ENCODE measurements at places on chromosomes 6 and 20.

DNA sequence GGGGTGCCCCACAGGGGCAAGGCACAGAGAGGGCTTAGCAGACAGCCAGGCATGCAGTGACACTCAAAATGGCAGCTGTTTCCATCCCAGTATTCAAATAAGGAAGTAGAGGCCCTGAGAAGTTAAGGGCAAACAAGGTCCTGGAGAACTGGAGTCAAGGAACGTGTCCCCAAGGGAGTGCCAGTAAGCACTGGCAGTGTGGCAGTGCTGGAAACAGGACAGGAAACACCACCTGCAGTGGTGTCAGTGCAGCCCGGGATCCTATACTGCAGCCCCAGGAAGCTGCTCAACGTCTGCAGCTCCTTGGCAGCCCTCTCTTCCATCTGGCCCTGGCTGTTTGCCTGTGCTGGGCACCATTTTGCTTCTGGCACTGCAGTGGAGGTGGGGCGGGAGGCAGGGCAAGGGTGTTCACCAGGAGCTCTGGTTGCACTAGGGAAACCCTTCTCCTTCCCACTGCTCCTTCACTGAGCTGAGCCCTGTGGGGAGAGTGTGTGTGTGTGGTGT lies 56.3 kb downstream of the EDN3 start:
- DNase-seq, result no peak

GRCh38 chr6:133259561-133259960 lies 18.4 kb downstream of the EYA4 start:
- DNase-seq, result no peak

DNA sequence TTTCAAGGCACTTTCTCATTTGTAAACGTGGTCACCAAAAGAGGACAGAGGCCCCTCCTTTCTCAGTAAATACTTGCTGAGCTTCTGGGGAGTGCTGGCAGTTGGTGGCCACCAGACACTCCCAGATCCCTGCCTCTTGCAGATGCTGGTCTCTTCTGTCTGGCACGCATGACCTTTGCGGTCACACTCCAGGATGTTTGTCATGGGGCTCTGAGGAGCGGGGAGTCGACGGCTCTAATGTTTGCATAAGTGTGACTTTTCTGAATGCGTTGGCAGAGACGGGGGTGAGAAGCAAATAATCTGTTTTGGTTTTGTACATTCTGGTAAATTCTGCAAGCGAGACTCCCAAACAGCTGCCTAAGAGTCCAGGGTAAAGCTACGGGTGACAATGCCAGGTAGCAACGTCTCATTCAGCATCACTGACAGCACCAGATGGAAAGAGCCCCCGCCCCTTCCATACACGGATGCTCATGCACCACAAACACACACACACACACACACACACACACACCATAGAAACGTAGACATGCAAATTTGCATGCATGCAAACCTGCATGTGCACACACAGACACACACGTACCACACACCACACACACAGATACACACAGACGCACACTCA lies 101.1 kb downstream of the YTHDF1 start:
- DNase-seq, result no peak

DNA sequence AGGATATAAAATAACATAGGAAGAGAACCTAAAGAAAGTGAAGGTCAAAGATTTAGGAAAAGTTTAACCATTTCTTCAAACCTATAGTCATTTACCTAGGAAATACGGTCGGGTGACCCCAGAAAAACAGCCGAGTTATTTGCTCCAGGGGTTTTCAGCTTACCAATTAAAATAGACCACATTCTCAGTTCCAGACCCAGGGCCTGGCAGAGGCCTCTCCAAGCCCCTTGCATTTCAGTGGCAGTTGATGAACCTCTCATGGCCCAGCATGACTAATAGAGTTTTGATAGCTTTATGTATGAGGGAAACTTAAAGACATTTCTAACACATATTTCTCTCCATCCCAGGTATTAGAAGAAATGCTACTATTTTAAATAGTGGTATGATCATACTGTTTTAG lies 113.5 kb downstream of the OGFRL1 start:
- no peak for DNase-seq

DNA sequence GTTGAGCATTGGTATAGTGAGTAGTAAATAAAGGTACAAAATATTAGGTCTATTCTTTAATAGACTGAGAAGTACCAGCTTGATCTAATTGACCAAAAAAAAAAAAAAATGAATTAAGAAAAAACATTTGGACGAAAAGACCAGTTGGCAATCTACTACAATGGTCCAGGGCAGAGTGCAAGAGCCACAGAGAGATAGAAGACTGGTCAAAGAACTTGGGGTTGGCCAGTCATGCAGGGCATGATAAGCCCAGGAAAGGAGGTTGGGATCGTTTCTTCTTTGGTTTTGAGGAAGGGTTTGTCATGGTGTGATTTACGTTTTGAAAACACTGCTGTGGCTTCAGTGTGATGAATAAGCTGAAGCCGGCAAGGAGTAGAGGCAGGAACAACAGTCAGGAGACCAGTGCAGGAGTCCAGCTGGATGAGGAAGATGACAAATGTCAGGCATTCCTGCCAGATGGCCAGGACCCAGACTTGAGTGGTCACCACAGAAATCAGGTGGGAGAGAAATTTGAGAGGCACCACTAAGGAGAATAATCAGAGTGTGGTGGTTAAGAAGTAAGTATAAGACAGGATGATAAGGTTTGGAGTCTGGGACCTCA lies 14.0 kb downstream of the SMLR1 start:
- no peak for DNase-seq

DNA sequence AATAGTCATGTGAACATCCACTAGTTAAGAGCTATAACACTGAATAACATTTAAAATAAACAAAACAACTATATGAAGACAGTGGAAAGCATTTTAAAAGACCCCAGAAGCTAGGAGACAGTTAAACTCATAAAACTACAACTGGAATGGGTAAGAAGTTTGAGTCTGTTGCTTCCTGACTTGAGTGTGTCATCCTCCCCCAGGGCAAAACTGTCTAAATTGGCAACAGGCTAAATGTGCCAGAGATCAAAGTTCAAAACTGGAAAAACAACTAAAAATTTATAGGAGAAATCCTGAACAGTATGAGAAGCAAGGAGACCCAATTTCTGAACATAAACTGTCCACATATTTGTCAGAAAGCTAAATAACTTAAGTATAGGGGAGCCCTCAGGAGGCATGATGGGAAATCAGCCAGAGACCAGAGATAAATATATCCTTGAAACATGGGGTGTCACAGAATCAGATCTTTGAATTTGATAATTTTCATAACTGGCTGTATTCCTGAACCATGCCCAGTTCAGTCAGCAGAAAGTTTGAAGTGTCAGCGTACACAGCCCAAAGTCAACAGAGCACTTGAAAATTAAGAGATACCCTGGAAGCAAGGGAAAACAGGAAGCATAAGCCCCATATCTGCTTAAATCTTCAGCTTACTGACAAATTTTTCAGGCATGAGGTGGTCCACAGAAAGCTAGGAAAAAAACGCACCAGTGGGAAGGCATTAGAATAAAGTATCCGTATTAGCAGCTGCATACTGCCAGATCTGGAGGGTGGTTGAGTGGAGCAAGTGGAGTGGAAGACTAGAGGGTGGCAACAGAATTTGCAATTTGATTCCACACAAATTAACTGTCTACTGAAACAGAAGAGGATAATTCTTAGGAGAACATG lies 516.1 kb upstream of the MAN1A1 start:
- no peak for DNase-seq

DNA sequence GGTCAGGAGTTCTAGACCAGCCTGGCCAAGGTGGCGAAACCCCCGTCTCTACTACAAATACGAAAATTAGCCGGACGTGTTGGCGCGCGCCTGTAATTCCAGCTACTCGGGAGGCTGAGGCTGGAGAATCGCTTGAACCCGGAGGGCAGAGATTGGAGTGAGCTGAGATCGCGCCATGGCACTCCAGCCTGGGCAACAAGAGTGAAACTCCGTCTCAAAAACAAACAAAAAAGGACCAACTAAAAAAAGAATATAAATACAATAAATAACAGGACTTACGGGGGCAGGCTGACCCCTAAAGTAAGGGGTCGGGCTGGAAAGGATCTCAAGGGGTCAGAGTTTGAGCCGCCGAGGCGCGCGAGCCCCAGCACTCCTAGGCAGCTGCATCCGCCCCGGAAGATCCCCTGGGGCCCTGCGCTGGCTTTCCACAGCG lies 509 bp upstream of the TPD52L2 start:
- DNase-seq, result no peak

GRCh38 chr6:156879186-156879585 lies 102.0 kb downstream of the ARID1B start:
- no peak for DNase-seq

DNA sequence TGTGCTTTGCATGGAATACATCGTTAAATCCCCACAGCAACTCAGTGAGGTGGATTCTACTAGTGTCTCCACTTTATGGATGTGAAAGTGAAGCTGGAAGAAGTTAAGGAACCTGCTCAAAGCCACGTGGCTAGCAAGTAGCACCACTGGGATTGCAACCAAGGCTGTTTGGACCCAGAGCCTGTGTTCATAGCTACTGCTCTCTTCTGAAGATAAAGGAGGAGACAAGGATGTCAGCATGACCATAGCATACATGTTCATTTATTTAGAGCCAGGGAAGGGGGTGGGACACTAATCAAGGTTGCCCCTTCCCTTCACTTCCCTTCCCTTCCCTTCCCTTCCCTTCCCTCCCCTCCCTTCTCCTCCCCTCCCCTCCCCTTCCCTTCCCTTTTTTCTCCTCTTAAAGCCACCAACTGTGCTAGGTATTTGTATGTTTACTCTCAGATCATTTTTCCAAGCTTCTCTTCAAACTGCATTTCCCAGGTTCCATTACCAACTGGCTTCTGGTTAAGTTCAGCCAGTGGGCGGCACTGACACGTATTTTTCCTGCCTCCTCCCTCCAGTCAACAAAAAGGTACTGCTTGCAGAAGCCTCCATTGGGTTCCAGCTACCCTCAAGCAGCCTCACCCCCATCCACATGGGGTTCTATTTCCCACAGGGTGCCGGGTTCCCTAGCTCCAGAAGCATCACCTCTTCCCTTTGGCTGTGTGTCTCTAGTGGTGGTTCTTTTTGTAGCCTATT lies 134.9 kb downstream of the BCAS1 start:
- no peak for DNase-seq

DNA sequence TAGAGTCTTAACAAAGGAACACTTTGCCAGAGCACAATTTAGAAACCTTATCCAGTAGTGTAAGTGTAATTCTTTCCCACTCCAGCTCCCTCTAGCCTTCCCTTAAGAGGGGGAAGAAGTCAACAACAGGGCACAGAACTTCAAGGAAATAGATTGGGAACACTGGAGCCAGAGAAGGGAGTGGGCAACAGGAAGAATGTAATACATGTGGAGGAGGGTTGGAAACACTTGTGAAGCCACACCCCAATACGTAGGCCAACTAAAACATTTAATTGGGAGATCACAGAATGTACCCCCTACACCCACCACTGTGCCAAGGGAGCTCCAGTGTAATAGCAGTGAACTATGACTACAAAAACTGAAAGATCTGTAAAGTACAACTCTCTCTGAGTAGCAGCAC lies 735.7 kb upstream of the HS3ST5 start:
- DNase-seq, result no peak

DNA sequence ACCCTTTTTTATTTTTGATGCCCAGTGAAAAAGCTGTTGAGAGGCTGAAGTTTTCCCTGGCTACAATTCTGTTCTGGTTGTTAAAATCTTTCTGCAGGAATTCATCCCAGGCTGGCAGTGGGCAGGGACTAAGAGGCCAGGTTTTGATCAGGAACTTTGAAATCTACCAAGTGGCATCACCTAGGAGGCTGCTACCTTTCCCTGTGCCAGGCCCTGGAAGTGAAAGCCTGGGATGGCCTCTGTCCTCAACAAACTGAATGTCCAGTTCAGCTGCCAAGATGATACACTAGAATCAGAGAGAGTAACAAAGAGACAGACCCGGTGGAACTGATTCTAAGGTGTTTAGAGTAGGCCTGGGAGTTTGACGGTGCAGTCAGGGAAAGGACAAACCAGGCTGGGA lies 596 bp downstream of the IYD start:
- no peak for DNase-seq

DNA sequence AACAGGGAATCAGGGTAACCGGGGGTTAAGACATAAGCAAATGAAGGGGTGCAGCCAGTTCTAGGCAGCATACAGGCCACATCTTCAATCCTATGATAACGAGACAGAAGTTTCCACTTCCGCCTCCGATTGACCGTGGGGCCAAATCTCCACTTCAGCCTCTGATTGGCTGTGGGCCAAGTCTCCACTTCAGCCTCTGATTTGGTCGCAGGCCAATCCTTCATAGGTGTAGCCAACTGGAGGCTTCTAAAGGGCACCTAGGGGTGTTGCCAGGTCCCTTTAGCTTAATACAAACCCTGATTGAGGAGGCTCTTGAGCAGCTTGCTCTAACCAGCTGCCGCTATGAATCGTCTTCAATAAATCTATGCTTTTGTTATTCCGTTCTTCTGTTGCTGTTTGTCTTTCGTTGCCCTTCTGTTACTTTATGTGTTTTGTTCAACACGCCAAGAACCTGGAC lies 2.1 kb upstream of the ERGIC3 start:
- DNase-seq, result peak; percentile 36

DNA sequence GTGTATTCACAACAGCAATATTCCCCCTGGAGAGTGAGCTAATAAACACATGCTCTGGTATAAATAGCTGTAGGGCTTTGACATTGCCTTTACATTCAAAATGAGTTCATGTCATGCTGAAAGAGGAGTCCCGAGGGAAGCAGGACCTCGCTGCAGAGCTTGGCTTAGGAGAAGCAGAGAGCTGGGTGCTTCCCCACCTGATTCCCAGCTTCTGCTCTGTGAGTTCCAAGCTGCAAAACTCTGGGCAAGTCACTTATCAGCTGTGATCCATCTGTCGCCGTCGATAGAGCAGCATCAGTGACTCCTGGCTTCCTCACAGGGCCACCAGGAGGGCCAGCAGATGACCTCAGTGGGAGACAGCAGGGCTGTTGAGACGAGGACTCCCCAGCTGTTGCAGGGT lies 241.8 kb downstream of the ANKRD60 start:
- no peak for DNase-seq

DNA sequence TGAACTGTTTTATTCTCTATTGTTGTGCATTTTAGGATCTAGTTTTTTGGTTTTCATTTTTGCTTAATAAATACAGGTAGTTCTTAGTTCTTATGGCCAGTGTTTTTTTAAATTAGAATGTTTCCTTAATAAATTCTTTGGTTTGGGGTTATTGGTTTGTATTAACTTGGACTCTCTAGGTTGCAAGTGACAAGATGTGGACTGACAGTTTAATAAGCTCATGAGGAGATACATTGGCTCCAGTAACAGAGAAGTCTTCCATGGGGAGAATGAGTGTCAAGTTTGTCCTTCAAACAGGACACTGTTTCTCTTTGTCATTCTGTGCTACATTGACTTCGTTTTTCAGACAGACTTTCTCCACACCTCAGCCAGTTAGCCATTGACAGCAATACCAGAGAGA lies 39.7 kb downstream of the SNX9 start:
- DNase-seq, result no peak

- DNase-seq, result peak; percentile 2
These were observed 192.7 kb upstream of the PMEPA1 start for GRCh38 chr20:57902473-57902872.

- DNase-seq, result no peak
These were observed 40.0 kb upstream of the SMAP1 start for GRCh38 chr6:70627500-70628254.

- no peak for DNase-seq
These were observed 29.0 kb downstream of the SLC12A5 start for GRCh38 chr20:46057856-46058598.
